ENCODE measurements at places on chromosomes 13 and 19.

- DNase-seq = no peak
Observed at GRCh38 chr13:99027260-99027659, 49.4 kb upstream of the DOCK9 start.

GRCh38 chr19:1171755-1172352 lies 2.2 kb downstream of the SBNO2 start:
- DNase-seq = no peak

DNA sequence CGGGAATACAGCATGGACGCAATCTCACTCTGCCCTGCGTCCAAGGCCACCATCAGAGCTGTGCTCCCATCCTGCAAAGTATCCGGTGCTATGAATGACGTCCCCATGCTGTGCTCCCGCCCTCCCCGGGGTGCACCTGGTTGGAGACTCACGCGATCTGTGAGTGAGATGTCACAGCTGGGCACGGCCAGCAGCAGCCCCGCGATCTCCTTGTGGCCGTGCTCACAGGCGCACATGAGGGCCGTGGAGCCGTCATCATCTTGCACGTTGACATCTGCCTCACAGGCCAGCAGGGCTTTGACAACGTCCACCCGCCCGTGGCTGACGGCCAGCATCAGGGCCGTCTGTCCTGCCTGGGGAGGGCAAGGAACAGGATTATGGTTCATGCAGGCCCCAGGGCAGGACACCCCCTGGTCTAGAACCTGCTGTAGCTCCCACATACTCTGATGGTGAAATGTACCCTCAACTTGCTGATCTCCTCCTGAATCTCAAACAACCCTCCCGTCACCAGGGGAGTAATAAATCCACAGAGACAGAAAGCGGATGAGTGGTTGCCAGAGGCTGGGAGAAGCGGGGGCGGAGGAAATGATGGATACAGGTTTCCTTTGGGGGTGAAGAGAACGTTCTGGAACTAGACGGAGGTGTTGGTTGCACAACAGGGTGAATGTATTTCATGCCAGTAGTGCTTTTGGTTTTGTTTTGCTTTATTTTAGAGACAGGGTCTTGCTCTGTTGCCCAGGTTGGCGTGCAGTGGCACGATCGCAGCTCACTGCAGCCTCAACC lies 14.5 kb upstream of the SPC24 start:
- DNase-seq = no peak

GRCh38 chr13:77429320-77430142 lies 102.6 kb upstream of the MYCBP2 start:
- DNase-seq = no peak

- DNase-seq = no peak
Observed at GRCh38 chr13:112648101-112648500, 41.7 kb upstream of the ATP11A start.

DNA sequence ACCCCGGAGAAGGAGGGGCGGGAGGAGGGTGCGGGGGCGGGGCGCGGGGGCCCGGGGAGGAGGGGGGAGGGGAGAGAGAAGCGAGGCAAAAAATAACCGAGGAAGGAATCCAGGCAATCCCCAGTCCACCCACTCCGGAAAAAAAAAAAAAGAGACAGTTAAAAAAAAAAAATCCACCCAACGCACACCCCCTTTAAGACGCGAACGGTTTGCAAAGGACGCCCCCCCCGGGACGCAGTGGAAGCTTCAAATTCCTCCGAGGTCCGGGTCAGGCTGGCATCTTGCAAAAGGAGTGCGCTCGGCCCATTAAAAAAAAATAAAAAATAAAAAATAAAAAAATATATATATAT lies at the start of gene CACNA1A:
TSS of gene CACNA1A (minus strand) at position 9 of the 350 bp plus-strand sequence. CDS start 255 bp downstream, outside the sequence.
- no peak for DNase-seq

DNA sequence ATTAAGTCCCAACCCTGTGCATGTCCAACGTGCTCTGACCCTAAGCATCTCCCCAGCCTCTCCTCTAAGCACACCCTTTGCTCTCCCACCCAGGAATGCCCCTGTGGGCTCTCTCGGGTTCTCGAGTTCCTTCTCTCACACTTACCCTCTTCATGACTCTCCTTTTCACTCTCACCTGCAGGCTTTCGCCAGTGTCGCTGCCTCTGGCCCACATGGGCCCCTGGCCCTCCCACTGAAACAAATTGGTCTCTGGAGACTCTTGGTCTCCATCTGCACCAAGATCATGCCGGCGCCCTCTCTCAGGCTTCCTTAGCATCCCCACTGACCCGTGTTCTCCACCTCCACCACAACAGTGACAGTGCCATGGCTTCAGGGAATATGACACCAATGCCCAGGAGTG lies 19.6 kb upstream of the SACS start:
- DNase-seq = no peak

DNA sequence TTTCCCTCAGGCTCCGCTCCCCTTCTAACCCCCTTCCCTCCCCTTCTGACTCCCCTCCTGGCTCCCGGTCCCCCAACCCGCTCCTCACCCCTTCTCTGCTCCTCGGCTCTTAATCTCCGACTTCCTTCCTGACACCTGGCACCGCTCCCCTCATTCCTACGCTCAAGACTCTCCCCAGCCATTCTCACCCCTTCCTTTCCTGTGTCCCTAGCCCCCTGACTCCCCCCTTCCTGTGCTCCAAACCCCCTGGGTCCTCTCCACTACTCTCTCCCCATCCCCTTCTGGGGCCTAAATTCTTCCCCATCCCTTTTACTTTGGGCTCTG lies 658 bp downstream of the CLPP start:
- DNase-seq = no peak

GRCh38 chr13:113905942-113906341 lies 42.1 kb upstream of the GAS6 start:
- no peak for DNase-seq

DNA sequence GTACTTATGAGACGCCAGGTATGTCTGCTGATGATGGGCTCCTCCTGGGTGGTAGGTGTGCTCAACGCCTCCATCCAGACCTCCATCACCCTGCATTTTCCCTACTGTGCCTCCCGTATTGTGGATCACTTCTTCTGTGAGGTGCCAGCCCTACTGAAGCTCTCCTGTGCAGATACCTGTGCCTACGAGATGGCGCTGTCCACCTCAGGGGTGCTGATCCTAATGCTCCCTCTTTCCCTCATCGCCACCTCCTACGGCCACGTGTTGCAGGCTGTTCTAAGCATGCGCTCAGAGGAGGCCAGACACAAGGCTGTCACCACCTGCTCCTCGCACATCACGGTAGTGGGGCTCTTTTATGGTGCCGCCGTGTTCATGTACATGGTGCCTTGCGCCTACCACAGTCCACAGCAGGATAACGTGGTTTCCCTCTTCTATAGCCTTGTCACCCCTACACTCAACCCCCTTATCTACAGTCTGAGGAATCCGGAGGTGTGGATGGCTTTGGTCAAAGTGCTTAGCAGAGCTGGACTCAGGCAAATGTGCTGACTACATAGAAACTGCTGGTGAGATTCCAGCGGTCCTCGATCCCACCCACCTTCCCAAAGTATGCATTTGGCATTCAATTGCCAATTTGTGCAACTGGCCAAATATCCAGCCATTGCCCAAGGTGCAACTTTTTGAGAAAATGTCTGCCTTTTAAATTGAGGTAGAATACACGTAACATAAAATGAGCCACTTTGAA lies 10.2 kb downstream of the OR2Z1 start:
- no peak for DNase-seq

GRCh38 chr13:20206698-20207235 lies 14.0 kb upstream of the GJB2 start:
- no peak for DNase-seq

DNA sequence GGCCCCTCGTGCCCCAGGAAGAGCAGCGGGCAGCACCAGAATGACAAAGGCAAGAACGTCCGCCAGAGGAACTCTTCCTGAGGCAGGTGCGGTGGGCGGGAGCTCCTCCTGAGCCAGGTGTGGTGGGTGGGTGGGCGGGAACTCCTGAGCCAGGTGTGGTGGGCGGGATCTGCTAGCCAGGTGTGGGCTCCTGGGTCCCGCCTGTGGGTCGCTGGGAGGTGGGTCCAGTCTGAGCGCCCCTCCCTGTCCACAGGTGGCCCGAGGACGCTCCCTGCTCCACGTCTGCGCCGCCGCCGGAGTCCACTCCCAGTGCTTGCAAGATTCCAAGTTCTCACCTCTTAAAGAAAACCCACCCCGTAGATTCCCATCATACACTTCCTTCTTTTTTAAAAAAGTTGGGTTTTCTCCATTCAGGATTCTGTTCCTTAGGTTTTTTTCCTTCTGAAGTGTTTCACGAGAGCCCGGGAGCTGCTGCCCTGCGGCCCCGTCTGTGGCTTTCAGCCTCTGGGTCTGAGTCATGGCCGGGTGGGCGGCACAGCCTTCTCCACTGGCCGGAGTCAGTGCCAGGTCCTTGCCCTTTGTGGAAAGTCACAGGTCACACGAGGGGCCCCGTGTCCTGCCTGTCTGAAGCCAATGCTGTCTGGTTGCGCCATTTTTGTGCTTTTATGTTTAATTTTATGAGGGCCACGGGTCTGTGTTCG lies 7.0 kb upstream of the HCN2 start:
- DNase-seq = no peak

GRCh38 chr13:113803409-113804016 lies 44.5 kb downstream of the TMEM255B start:
- no peak for DNase-seq

DNA sequence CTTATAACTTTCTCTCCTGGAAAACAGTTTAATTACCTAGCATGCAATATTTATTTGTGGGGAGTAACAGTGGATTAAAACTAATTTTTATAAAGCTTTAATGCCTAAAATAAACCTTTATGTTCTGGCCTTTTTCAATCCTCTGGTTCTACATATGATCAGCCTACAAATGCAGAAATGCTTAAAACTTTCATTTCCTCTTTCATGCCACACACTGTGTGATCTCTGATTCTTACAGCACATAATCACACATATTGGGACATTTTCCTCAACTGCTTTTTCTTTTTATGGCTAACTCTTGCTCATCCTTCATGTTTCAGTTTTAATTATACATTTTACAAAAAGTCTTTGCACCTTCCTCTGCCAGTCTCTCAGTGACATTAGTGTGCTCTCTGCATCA lies 910.8 kb upstream of the SLITRK6 start:
- no peak for DNase-seq

GRCh38 chr13:27264181-27264580 lies 6.4 kb upstream of the RASL11A start:
- DNase-seq = no peak

GRCh38 chr13:51636349-51636890 lies 52.2 kb downstream of the WDFY2 start:
- no peak for DNase-seq

DNA sequence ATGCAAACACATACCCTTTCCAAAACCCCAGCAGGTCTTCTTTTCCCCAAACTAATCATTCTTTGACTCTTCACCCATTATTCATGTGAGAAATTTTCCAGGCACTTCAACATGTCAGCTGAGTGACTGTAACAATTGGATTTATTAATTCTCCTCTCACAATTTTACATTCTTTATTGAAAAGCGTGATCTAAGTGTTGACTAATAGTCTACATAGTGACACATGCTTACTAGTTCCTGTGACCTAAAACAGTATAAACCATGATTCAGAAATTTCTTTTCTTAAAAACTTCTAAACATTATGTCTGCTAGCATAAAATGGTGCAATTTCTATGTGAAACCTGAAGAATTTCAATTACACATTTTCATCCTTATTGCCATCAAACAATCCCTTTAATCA lies 532.3 kb downstream of the GPC5 start:
- DNase-seq = no peak

DNA sequence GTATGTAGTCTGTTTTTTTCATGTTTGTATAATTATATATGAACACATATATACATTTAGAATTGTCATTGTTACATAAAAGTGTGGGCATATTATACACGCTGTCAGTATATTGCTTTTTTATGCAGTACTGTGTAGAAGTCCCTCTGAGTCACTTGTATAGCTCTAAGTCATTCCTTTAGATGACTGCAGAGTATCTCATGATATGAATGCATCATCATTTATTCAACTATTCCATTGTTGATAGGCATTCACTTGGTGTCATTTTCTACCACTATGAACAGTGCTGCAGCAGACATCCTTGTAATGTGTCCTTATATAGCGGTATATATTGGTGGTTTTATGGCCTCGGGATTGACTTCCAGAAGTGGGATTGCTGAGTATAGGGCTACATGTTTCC lies 15.3 kb downstream of the RFXAP start:
- DNase-seq = no peak

DNA sequence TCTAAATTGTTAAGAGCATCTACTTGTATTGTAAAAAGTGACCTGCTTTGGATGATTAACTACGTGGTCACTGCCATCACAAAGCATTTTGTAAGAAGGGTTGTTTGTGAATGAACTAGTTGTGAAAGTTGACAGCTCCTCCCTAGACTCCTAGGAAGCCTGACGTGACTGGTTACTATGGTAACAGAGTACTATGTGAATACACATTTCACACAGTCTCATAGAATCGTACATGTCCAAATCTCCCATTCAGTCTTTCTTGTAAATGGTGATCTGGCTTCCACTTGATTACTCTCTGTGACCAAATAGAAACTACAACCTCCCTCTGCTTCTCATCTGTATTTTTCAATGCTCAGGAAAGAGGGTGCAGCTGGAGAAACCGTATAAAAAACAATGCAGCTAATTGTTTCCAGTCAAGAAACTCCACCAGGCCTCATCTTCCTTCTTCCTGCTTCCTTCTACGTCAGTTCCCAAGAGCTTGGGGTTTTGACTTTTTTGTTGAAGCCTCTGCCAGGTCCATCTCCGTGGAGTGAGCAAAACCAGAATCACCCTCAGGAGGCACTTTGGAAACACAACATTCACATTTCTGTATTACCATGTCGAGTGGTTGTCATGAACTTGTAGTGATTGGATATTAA lies 83.4 kb downstream of the GPC6 start:
- no peak for DNase-seq

DNA sequence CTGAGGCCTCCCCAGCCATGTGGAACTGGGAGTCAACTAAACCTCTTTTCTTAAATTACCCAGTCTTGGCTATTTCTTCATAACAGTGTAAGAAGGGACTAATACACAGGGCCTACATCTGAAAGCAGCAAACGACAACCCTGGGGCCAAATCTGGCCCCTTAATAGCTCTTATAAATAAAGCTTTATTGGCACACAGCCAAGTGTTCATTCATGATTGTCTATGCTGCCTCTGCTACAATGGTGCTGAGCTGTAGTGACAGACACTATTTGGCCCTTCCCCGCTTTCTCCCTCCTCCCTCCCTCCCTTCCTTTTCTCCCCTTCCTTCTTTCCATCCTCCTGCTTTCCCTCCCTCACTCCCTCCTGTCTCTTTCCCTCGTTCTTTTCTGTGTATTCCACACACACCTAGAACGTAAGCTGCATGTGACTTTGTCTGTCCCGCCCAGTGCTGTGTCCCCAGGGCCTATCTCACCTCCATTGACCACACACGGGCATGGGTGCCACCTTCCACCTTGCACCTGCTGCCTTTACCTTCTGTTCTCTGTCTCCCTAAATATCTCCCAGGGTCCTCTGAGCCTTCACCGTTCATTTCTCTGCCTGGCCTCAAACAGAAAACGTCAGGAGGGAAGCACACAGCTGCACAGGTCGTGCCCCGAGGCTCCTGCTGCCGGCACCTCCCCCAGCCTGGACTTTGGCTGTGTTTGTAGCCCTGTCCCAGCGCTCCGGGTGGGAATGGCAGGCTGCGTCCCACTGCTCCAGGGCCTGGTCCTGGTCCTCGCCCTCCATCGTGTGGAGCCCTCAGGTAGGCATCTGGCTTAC lies at the start of gene PROZ:
TSS of gene PROZ (plus strand) at position 720 of the 819 bp plus-strand sequence. CDS start at position 733, 13 bp downstream.
- DNase-seq = no peak

GRCh38 chr13:39306639-39307589 lies 268.7 kb downstream of the NHLRC3 start:
- no peak for DNase-seq

- no peak for DNase-seq
Observed at GRCh38 chr19:31211088-31211487, 138.1 kb downstream of the TSHZ3 start.

- DNase-seq = no peak
Observed at GRCh38 chr13:39170711-39171110, 132.5 kb downstream of the NHLRC3 start.
